ENCODE measurements at places on chromosomes 16 and 17.

GRCh38 chr17:82098939-82099763 is 1.1 kb upstream of the FASN start:
- no peak for DNase-seq

DNA sequence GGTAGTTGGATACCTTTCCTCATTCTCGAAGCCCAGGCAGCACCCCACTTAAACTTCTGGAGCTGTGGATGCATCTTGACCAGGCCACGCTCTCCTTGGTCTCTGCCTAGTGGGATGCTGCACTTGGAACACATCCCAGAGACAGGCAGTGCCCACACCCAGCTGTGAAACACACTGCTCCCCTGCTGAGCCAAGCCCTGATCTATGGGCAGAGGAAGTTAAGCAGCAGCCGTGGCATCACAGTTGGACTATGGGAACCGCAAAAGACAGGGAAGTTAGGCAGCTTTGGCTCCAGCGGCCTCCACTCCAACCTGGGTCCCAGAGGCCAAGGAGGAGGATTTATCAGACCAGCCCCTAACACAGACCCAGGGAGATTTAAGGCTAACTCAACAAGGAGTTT is 284.8 kb upstream of the CCL2 start:
- no peak for DNase-seq

- no peak for DNase-seq
Measured at GRCh38 chr16:87391324-87391949, 699 bp upstream of the MAP1LC3B start.

DNA sequence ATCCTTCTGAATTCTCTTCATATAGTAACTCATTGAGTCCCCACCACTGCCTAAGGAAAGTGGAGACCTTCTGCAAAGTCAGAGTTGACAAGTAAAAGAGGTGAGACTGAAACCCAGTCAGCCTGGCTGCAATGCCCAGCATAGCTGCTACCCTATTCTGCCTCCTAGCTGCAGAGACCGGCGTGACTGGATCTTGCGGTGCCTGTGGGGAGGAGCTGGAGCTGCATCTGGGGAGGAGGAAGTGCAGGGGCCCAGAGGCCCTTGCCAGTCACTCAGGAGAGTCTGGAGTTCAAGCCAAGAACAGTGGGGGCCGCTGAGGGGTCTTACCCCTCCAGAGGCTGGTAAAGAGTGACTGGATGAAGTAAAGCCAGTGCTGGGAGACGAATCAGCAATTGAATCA is 35.0 kb upstream of the ZNF423 start:
- DNase-seq = no peak

- no peak for DNase-seq
Measured at GRCh38 chr17:8131844-8132441, 8.0 kb upstream of the HES7 start.

- no peak for DNase-seq
Measured at GRCh38 chr16:1712791-1713261, 6.8 kb downstream of the MAPK8IP3 start.
